ENCODE measurements at places on chromosomes 16 and 17.

DNA sequence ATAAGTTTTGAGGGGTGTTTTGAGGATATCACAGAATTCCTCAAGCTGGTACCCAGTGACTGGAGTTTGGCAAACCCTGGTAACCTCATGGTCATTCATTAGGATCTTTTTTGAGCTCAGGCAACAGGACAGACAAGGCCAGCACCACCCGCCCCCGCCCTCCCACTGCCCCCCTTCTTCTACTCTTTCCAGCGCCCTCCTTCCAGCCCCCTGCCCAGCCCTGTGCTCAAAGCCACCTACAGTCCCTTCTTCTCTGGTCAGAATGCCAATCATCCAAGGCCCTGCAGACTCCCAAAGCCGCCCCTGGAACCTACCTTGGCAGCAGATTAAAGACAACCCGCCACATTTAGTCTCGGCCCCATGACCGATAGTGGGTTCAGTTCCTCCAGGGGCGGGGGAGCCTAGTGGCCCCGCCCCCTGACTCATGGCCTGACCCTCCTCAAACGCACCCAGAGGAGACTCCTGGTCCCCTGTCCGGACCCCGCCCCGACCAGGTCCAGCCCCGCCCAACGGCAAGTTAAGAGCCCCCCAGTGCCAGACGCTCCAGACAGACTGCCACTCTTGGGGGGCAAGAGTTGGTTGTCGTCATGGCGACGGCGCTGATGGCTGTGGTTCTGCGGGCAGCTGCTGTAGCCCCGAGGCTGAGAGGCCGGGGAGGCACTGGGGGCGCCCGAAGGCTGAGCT is at the start of gene NAGS:
Gene NAGS, plus strand, starts transcription at position 546 of the 684 bp plus-strand sequence. Its CDS starts 42 bp downstream, at position 588.
- no peak for DNase-seq

DNA sequence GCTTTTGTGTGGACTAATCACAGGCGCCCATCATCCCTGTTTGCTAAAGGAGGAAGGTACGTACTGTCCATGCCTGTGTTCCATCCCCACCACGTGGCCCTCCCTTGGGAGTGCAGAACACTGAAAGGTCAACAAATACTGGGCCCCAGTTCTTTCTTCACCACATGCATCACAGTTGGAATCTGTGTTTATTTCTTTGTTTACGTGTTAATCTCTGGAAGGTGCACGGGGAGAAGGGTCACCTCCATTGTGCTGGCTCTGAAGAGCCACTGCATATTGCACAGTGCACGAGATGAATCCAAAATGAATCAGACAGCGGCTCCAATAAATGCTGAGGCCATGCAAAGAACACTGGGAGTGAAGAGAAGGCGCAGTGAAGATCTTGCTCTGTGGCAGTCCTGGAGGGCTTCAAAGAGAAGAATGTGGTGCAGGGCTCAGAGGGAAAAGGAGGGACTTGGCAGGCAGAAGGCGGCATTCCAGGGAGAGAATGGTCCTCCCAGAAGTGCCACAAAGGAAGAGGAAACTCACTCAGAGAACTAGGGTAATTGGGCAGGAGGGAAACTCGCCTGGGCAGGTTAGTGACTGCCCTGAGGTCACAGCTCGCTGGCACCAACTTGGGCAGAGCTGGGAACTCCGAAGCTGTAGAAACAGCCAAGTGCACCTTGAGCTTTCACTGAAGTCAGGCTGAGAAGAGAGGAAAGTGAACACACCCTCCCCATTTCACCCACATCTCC is 3.7 kb downstream of the RPH3AL start:
- no peak for DNase-seq

- peak; percentile 63 for DNase-seq
These were observed 23.0 kb downstream of the NSMCE1 start for GRCh38 chr16:27245276-27246172.

DNA sequence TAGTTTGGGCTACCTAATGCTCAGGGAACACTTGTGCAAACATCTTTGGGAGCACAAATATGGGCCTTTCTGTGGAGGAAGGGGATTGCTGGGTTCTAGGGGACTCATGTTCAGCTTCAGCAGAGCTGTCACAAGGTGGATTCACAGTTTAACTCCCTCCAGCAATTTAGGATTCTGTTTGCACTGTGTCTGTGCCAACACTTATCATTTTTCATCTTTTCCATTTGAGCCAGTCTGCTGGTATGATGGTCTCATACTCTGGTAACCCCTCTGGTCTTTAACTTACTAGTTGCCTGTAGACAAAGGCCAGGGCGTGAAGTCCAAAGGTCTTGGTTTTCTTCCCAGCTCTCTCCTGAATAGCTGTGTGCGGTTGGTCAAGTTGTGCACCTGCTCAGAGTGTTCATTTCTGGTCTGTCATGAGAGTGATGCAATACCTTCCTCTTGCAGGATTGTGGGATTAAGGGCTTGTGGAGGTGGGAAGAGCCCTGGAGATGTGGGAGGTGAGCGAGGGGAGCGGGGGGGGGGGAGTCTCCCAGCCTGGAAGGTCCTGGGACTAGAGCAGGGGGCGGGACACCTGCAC is 152.6 kb downstream of the CMIP start:
- no peak for DNase-seq

- no peak for DNase-seq
These were observed 18.3 kb upstream of the DDX52 start for GRCh38 chr17:37661400-37662014.

DNA sequence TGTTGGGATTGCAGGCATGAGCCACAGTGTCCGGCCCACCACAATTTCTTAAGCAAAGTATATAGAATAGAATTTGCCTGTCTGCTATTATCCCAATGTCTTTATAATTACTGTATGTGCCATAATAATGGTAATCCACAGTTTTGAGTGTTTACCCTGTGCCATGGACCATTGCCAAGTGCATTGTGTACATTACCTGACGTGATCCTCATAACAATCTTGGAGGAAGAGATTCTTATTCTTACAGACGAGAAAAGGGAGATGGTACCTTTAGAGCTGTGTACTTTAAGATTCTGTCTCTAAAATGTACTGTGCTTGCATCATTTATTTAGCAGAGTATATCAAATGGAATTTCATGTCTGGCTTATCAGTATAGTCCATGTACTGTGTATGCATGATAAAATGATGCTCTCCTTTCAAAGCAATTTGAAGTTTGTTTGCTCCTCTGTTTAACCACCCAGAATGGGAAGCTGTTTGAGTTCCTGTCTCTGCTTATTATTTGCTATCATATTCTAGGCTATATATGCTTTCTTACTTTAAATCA is 13.8 kb upstream of the CDR2 start:
- no peak for DNase-seq

DNA sequence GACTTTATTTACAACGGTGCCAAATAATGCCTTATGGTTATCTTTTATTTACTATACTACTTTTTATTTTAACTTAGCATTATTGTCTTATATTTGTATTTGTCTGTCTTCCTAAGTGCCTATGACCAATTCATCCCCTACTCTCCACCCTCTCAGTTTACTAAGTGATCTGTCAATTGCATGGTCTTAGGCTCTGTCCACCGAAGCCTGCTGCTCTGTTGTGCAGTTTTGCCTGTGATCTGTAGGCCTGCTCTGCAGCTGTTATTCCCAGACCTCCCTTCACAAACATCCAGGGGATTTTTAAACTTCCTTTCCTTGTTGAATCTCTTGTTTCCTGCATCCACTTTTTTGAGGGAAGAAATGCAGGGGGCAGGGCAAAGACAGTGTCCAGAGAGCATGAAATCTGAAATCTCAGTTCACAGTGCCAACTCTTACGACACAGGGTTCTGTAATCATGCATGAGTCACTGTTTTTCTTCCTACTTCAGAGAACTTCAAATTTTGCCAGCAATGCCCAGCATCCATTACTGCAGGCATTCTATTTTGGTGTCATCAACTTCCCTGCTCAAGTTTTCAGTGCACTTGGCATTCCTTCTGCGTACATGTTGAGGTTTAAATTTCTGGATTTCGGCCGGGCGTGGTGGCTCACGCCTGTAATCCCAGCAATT is 11.4 kb downstream of the SLFN5 start:
- DNase-seq: peak; percentile 95

- DNase-seq: peak; percentile 10
These were observed 5.5 kb upstream of the CACNG5 start for GRCh38 chr17:66829386-66829864.

- DNase-seq: no peak
These were observed 228.9 kb upstream of the FOXF1 start for GRCh38 chr16:86281421-86281820.

DNA sequence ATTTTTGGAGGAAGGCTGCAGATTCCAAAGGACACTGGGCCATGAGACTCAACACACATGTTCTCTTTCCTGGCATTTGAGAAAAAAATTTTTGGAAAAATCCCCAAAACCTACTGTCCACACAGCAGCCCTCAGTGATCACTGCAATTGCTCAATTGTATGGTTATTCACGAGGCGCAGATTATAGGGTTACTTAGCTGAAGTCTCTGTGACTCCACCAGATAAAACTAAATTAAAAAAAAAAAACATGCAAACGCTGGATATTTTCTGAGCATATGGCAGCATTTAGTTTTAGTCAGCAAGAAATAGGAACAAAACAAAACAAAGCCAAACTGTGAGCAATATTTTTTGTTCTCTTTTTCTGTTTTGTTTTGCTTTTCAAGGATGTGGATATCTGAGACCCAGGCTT is 83.8 kb upstream of the FAM20A start:
- DNase-seq: no peak

GRCh38 chr16:16164243-16164642 is 59.1 kb downstream of the ABCC6 start:
- no peak for DNase-seq

GRCh38 chr16:73154063-73154870 is 106.3 kb upstream of the ZFHX3 start:
- DNase-seq: no peak

- no peak for DNase-seq
These were observed 33.3 kb downstream of the GLG1 start for GRCh38 chr16:74573622-74574021.

DNA sequence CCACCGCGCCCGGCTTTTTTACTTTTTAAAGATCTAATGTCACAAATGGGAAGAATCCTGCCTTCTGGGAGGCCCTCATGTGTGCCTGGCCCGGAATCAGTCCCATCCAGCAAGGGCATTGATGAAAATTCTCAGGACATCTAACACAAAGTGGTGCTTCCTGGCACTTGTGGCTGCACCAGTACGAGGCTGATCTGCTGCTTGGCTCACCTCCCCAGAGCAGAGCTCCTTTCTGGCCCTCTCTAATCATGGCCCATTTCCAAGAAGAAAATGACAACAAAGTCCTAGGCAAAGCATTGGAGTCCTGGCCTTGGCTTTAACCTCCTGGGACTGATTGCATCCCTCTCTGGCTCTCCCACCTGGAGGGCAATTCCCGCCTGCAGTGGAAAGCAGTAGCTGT is 50.7 kb upstream of the SIAH1 start:
- DNase-seq: no peak

GRCh38 chr16:68296693-68297092 is 14.1 kb downstream of the SLC7A6OS start:
- no peak for DNase-seq

DNA sequence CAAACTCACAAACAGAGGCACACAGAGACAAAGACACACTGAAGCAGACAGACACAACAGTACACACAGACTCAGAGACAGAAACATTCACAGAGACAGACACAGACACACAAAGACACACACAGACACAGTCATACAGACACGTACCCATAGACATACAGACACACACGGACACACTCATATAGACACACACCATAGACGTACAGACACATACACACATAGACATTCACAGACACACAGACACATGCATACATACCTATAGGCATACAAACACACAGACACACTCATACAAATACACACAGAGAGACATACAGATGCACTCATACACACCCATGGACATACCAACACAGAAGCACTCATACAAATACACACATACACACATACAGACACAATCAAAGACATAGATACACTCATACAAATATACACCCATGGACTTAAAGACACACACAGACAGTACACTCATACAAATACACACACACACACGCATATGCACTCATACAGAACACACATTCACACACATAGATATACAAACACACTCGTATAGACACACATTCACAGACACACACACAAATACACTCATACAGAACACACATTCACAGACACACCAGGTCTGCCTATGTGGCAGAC is 19.9 kb upstream of the MRTFB start:
- DNase-seq: no peak

DNA sequence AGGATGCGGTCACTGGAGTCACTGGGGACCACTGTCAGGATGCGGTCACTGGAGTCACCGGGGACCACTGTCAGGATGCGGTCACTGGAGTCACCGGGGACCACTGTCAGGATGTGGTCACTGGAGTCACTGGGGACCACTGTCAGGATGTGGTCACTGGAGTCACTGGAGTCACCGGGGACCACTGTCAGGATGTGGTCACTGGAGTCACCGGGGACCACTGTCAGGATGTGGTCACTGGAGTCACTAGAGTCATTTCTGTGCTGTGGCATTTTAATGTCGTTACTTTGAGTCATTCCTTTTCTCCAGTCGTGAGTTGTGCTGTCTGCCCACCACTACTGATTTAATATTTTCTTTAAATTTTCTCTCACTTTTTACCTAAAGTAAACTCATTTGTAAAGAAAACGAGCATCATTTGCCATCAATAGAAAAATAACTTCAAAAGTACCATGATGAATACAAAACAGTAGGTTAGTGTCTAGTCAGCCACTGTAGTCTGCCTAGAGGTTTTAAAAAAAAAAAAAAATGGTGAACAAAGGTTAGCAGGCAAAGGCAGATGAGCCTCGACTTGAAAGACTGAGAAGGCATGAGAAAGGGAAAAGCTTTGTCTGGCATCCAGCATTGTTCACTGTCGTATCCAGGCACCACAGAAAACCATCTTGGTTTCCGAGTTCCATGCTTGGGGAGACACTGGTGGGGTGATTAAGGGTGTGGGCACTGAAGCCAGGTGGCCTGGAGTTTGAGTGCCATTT is 346.6 kb downstream of the SNX29 start:
- no peak for DNase-seq

- DNase-seq: no peak
These were observed 230.5 kb upstream of the CACNG5 start for GRCh38 chr17:66604376-66604775.

GRCh38 chr17:81074875-81075274 is 39.9 kb downstream of the BAIAP2 start:
- no peak for DNase-seq

GRCh38 chr16:26898200-26898599 is 168.5 kb upstream of the C16orf82 start:
- no peak for DNase-seq

DNA sequence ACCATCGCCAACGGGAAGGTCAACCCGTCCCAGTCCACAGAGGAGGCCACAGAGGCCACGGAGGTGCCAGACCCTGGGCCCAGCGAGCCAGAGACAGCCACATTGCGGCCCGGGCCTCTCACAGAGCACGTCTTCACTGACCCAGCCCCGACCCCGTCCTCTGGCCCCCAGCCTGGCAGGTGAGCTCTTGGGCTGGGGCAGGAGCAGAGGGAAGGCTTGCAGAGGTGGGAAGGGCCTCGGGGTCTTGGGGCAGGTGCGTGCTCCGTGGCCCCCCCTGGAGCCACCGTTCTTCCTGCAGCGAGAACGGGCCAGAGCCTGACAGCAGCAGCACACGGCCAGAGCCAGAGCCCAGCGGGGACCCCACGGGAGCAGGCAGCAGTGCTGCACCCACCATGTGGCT is 5.1 kb downstream of the NME3 start:
- DNase-seq: no peak

DNA sequence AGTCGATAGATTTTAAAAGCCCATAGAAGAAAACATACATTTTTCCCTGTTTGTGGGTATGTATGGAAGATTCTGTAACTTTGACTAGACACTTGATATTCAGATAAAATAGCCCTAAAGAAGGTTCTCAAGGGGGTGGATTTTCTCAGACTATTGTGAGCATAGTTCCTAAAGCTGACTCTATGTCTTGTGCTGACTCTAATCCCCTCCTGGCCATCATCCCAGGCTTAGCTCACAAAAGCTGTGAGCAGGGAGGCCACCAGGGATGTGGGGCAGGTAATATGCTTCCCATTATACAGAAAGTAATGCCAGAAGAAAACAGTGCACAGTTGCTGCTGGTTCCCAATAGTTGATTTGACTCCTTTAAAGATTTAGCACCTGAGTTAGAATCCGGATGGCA is 32.0 kb downstream of the CDH13 start:
- no peak for DNase-seq

All from GM04503 (cell line).